NCI-H774 (cell line): ENCODE measurements at places on chromosomes 5 and 9.

GRCh38 chr9:72923077-72923476 lies 29.8 kb downstream of the ALDH1A1 start:
- DNase-seq, result no peak

DNA sequence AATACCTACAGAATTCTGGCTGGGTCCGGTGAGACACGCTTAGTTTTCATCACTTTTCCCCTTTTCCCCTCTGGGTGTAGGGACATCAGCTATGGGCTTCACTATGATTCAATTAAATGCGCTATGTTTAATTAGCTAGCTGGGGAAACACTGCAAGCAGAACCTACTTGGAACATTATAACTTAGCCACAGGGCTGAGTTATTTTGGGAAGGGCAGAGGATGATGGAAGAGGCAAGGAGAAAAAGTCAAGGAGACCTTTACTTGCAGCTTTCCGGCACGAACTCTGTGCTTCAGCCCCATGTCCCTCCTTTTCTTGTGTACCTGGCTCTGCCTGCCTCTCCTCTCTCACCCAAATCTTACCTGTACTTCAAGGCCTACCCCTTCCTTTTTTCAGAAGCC lies 62.8 kb downstream of the KIF4B start:
- no peak for DNase-seq

DNA sequence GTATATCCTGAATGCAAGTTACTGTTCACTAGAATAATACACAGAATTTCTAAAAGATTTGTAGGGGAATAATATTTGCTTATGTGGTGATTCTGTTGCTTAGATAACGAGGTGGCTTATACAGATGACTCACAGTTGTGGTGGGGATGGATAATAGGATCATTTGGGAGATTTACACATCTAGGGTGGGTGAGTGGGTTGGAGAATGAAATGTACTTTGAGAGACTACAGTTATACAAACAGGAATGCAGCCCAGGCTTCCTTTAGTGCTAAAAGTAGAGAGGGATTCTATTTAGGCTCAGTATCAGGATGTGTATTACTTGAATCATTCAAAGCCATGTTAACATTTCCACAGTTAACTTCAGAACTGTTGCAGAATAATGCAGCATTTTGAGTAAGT lies 1.8 kb downstream of the CTXN3 start:
- no peak for DNase-seq

GRCh38 chr9:110900456-110900855 lies 137.8 kb downstream of the LPAR1 start:
- no peak for DNase-seq

DNA sequence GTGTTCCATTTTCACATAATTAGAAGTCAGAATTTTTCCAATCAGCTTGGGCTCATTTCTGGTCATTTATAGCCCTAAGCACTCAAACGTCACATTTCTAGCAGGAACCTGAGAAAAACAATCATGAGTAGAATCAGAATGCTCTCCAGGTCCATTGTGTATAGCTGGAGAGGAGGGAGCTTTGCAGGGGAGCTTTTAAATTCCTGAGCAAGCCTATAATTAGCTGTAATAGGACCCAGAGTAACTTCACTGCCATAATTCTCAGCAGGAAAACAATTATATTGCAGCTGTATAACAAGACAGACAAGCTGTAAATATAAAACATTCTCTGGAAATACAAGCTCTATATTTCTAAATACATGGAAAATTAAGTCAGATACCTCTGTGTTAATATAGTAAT lies 637.6 kb upstream of the SGCD start:
- DNase-seq, result peak; percentile 50

DNA sequence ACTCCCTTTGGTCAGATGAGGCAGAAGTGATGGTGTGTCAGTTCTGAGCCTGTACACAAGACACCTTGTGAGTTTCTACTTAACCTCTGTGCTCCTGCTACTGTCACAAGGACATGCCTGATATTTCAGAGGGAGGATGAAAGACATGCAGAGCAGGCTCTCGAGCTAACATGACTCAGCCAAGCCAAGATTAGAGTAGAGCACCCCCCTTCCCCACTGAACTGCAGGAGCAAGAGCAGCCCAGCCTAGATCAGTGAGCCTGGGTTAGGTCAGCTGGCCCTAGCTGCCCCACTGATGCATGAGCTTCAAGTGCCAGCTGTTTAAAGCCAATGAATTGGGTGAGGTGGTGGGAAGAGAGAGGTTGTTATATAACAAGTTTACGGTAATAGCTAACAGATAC lies 36.7 kb downstream of the BRINP1 start:
- DNase-seq, result no peak

- peak; percentile 47 for DNase-seq
These were observed at the start of gene DMRT2 for GRCh38 chr9:1050125-1050895. TSS of gene DMRT2 (plus strand) at chr9:1050357. CDS start at chr9:1051614, 1,257 bp downstream.

- no peak for DNase-seq
These were observed 101.4 kb downstream of the NDFIP1 start for GRCh38 chr5:142210011-142210410.

- no peak for DNase-seq
These were observed 31.9 kb downstream of the IRF1 start for GRCh38 chr5:132458651-132459030.

DNA sequence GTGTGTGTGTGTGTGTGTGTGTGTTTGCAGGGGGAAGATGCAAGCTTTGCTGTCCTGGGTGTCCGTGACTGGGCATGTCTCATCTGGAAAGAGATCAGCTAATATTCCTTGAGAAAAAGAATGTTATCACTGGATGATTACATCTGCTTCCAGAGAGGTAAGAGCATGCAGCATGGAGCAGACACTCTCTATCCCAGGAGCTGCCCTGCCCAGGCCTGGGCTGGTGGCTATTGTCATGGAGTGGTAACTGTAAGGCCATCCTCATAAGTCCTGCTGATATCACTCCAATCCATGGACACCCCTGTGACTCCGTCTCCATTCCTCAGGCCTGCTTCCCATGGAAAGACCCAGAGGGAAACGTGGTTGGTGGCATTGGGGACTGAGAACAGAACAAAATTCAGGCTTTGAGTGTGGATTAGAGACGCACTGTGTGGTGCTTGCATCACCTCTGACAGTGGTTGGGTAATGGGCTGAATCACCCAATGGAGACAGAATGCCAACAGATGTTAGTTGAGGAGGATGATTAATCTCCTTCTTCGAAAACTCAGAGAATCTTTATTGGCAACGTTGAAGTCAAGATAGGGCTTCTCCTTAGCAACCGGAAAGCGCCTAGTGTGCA lies 52.0 kb upstream of the KCNIP1 start:
- DNase-seq, result no peak

DNA sequence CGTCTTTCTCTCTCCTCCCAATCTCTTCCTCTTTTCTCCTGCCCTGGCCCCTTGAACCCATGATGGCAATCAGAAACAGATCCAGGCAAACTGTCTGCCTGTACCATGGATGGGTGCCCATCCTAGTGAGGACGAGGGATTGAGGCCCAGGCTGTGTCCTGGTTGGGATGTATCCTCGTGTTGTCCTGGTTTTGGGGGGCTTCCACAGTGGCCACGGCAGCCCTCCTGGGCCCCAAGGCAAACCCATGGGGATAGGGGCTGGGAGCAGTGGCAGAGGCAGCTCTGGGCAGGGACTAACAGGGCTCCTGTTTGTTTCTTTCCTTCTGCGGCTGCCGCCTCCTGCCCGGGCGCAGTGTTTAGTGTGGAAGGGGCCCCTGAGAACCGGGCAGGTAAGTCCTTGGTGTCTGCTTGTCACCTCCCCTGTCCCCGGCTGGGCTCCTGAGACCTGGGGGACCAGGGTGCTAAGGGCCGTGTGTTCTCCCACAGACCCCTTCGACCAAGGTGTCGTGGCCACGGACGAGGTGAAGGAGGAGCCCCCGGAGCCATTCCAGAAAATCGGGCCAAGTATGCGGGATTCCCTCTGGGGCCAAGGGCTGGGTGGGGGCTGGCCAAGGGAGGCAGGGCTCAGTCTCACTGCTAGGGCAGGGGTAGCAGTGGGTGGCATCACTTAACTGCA lies 70.0 kb downstream of the AMBP start:
- no peak for DNase-seq

- no peak for DNase-seq
These were observed 453.9 kb downstream of the TUSC1 start for GRCh38 chr9:25224309-25224708.
